ENCODE measurements at places on chromosomes 6 and 20.
A peak's percentile ranks its signal among the peaks of the same experiment; 100 is the strongest.

GRCh38 chr20:61604549-61604948 is 352.5 kb downstream of the CDH4 start:
- DNase-seq: no peak

- DNase-seq: no peak
Observed at GRCh38 chr20:59515013-59515905, 89.1 kb upstream of the PHACTR3 start.

- no peak for DNase-seq
Observed at GRCh38 chr6:5122504-5123112, 37.5 kb downstream of the PPP1R3G start.

DNA sequence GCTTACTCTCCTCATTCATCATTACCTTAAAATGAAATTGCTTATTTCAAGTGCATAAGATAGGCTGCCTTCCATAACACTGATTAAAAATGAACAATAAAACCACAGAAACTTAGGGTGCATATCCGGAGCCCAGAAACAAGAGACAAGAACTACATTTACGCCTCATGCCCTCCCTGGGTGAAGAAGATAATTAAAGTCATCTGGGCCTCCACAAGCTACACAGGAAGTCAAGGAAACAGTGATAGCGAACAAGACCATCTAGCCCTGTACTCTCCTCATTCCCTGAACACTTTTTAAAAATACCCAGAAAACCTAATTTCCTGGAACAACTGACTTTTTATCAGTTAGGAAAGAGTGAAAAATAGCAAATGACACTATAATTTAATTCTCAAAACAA is 6.3 kb downstream of the SOD2 start:
- DNase-seq: no peak

DNA sequence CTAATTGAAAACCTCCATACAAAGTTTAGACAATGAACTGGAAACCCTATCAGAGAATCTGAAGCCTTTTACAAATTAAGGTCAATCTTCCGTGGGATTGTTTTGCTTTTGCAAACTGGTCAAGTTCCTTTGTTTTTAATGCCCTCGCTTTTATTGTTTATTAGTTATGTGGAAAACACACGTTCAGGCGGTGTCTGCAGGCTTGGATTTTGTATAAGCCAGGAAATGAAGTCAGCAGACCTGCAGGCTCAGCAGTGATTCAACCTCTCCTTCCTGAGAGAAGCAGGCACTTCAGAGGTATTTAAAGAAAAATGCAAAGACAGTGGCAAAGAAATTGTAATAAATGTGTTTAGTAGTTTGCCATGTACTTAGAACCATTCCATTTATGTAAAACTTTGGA is 103.4 kb upstream of the PDE10A start:
- DNase-seq: no peak

DNA sequence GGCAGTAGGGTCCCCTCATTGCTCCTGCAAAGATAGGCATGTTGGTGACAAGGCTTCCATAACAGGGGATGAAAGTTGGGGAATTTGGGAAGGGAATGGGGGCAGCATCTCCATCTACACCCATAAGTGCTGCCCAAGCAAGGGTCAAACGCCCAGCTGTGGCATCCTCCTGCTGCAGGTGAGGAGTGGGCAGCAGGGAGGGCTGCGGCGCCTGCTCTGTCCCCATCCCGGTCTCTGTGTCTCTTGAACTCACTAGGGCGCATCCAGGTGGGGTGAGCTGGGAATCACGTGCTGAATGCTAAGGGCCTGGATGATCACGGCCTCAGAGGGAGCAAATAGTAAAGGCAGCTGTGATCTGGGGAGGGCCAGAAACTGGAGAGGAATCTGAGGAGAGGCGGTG is 9.1 kb downstream of the MICA start:
- no peak for DNase-seq

- no peak for DNase-seq
Observed at GRCh38 chr6:105795913-105796517, 290.1 kb upstream of the PRDM1 start.

- no peak for DNase-seq
Observed at GRCh38 chr20:33914919-33915318, 78.8 kb upstream of the RALY start.

- no peak for DNase-seq
Observed at GRCh38 chr6:38719358-38719757, 4.2 kb downstream of the DNAH8 start.

DNA sequence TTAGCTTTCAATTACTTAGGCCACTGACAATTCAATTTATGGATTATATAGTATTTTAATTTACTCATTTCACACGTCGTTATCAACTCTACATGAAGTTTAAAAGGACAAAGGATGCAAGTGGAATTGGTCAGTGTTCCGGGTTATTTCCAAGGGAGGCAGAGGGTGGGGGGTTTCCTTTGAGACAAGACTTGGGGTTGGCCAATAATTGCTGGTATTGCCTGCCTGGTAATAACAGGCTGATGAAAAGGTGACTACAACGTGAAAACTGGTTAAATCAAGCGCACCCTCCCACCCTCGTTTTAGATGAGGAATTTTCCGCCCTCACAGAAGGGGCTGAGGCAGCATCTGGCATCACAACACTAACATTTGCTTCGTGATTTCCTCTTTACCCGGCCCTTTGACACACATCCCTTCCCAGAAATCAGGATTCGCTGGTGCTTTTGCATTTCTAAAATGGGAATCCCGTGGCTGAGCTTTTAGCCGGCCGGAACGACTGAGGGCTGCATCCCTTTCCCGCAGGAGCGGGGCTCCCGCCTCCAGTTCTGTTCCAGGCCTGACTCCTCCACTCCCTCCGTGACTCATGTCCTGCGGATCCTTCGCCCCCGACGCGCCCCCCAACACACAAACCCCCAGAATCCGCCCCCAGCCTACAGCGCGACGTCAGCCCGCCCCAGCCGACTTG is 999 bp upstream of the PIM1 start:
- no peak for DNase-seq

- DNase-seq: no peak
Observed at GRCh38 chr6:168892031-168892430, 361.6 kb downstream of the THBS2 start.

- no peak for DNase-seq
Observed at GRCh38 chr6:163589387-163589786, 174.9 kb downstream of the QKI start.

DNA sequence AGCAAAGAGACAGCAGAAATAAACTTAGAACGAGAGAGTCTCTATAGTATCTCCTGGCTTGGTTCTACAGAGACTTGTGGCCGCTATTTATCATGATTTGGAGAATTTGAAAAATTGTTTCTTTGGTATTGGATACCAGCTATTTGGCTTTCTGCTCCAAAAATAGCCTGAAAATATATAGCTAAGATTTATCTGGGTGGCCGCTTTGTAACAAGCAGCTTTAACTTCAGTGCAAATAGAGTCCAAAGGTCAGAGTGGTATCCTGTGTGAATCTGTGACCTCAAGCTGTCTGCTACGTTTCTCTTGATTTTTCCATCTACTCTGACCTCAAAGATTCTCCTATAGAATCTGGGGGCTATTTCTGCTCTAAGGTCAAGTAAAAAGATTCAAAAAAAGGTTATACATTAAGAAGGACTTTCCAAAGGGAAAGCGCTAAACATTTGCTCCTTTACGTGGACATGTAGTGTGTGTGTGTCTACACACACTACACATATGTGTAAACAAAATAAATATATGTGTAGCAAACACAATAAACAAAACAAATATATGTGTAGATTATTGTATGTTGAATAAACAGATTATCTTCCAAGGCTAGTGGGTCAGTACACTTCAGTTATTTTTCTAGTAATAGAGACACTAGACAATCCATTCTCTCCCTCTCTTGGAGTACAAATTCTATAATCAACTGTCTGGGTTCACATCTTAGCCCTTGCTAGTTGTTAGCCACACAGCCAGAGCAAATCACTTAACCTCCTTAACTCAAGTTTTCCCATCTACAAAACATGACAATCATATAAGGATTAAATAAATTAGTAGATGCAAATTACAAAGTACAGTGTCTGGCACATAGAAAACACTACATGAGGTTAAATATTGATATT is 40.8 kb downstream of the CHD6 start:
- DNase-seq: no peak

- no peak for DNase-seq
Observed at GRCh38 chr20:24952376-24953208, 3.5 kb downstream of the CST7 start.

DNA sequence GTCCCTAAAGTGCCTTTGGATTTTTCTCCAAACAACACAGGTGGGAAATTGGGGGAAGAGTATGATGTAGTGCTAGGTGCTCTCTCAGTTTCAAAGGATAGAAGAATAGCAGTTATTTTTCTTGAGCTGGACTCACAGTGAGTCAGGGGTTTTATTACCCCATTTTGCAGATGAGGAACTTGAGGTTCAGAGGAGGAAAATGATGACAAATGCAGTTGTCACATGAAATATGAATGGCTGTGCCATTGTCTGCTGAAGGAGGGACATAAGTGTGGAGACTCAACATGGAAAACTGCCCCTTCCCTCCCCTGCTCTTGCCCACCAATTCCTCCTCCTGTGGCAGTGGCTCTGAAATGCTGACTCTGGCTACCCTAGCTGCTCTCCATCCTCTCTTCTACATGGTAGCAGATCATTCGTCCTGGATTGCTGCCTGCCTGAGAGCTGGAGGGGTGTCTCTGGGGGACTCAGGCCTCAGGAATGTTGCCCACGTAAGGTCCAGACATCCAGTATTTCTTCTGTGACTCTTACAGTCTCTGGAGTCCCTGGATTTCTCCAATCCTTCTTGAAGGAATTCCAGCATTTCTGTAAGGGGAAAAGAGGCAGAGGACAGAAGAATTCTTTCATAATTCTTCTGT is 37.6 kb upstream of the EPB41L1 start:
- DNase-seq: no peak

GRCh38 chr20:41345729-41346067 is 5.1 kb downstream of the LPIN3 start:
- no peak for DNase-seq

DNA sequence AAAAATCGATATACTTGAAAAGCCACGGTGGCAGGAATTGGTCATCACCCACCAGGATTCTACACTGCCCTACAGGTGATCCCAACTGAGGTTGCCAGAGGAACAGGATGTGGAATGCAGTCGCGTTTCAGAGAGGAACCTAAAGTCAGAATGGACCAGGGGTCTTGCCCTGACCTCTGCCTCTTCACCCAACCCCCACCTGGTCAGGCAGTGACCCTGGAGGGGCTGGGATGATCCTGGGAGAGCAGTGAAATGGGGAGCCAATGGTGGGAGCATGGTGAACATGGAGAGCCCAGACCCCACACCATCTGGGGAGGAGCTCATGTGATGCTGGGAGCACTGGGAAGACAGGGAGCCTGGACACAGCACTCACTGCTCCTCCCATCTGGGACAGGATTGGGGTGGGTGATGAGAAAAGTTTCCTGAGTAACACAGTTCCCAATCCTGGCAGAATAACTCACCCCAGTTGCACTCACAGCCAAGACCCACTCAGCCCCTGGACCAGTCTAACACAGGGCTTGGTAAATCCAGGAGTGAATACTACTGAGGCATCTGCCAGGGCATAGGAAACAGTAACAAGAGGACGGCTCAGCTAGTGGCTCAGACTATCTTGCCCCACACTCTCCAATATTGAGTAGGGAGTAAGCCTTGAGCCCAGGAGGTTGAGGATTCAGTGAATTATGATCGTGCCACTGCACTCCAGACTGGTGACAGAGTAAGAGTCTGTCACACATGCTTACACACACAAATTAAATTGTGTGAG is 1.7 kb upstream of the ULBP2 start:
- DNase-seq: no peak

GRCh38 chr6:31559958-31560696 is 12.0 kb upstream of the LTA start:
- peak; percentile 90 for DNase-seq

GRCh38 chr6:31952140-31952805 is 6.4 kb downstream of the CFB start:
- no peak for DNase-seq

- DNase-seq: no peak
Observed at GRCh38 chr6:404685-405423, 13.3 kb downstream of the IRF4 start.

- DNase-seq: no peak
Observed at GRCh38 chr6:105051941-105052471, 95.1 kb downstream of the LIN28B start.

GRCh38 chr20:3687655-3688054 is 5.8 kb upstream of the ADAM33 start:
- no peak for DNase-seq

DNA sequence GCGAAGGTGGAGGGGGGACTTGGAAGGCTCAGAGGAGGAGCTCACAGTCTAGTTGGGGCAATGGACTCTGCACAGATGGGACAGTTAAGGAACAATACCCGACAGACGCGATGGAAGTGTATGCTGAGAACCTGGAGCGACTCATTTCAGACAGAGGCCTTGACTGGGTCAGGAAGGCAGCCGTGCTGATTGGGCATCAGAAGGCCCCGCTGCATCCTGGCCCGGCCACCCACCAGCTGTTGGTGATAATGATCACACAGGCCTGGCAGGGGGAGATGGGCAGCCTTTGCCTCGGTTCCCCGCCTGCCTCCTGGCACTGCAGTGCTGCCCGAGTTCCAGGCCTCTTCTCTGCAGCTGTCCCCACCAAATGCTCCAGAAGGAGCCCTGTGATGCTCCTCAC is 62.4 kb downstream of the MDGA1 start:
- no peak for DNase-seq

DNA sequence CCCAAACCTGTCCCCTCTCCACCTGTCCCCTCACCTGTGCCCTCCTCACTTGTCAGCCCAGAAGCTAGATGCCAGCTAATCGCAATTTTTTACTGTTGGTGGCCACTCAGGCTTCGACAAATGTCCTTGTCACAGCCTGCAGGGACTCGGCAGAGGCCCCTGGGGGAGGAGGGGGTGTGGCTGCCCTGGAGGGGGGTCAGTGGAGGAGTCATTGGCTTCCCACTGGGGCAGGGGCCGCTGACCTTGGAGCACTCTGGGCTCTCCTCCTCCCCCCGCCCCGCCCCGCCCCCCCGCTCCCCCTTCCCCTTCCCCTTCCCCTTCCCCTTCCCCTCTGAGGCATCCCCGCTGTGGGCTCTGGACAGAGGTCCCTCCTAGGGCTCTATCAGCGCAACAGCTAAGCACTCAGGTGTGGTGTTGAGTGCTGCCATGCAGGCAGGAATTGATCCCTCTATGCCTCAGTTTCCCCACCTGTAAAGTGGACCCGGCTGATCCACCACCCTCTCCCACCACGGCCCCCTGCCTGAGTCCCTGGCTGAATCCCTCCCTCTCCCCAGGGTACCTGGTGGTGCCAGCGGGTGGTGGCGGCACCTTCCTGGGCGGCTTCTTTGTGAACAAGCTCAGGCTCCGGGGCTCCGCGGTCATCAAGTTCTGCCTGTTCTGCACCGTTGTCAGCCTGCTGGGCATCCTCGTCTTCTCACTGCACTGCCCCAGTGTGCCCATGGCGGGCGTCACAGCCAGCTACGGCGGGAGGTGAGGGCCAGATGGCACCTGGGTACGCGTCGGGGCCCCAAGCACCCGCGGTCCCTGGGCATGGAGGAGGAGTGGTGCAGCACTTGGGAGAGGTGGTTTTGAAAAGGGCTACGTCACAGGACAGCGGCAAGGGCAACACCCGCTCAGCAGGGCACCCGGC is 23.8 kb downstream of the SLCO4A1 start:
- no peak for DNase-seq

GRCh38 chr6:81253821-81254220 is 498.7 kb downstream of the TENT5A start:
- DNase-seq: no peak

- no peak for DNase-seq
Observed at GRCh38 chr20:62837790-62838127, 20.9 kb downstream of the COL9A3 start.

- no peak for DNase-seq
Observed at GRCh38 chr6:25576919-25577318, 75.1 kb upstream of the SCGN start.
